ENCODE measurements at places on chromosomes 12 and 14. TPM values are rescaled to one million over a fixed set of nuclear protein-coding genes. Genes with fewer than 3 reads are reported as not detected.

- DNase-seq: no peak
Observed at GRCh38 chr12:57811028-57811755, 7.3 kb downstream of the AVIL start.

Gene MMP19
- total RNA-seq: 0.58 TPM

Gene ACSM4
- total RNA-seq: not detected

GRCh38 chr12:52720365-52720886 is 17.1 kb upstream of the KRT77 start:
- peak; percentile 58 for DNase-seq

DNA sequence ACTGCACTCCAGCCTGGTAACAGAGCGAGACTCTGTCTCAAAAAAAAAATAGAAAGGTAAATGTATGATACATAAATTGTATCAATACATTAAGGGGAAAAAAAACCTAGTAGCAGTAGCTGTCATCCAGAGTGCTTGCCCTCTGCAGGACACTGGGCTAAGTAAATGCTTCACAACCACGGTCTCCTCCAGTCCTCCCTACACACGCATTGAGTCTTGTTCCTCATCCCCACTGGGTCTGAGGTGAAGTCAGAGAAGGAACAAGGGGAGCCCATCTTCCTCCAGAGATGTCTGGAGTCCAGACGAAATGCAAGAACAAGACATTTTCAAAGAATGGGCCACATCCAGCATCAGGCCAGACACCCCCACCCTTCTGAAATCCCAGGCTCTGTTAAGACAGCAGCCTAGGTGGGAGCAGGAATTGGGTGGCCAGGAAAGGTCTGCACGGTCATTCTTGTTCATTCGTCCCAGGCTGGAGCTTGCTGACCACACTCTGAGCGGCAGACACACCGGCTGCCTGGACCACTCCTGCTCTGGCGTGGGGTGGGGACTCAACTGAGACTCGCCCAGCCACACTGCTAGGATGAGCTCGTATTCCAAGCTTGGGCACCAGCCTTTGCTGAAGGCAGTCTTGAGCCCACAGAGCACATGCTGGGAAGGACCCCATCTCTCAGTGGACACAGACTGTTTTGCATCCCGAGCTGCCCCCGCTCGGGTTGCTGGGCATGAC is 45.5 kb downstream of the CHGA start:
- DNase-seq: no peak

Gene NELL2
- 0.20 TPM for total RNA-seq

Gene LMO3
- not detected for total RNA-seq

Gene KRT6C
- not detected for total RNA-seq

DNA sequence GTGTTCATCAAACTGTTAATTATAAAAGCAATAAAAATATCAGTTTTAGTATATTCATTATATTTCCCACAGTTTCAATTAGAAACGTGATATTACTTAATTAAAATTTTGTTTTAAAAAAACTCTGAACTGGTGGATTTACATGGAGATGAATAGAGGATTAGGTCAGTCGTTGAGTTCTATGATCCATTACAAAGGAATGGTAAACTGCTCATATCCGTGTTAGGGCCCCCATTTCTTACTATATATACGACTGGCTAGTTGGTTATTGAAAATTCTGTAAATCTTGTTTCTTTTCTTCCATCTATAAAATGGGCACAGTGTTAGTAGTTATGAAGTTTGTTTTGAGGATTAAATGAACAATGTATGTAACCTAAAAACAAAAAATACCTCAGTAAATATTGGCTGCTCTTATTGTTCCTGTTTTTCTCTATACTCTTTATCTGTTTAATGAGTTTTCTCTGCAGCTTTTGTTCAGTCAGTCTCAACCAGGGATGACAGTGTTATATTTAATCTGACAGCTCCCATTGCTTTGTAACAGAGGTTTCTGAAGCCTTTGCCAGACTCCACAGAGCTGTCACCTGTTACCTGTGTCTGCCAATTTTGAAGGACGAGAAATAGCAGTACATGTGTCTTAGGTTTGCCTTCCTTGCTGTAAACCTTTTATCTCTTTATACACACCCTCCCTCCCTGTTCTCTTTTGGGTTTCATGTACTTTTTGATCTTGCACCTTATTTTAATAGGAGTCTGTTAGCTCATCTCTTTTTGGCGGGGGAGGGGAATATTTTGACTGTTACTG is 41.5 kb downstream of the FRS2 start:
- DNase-seq: no peak

DNA sequence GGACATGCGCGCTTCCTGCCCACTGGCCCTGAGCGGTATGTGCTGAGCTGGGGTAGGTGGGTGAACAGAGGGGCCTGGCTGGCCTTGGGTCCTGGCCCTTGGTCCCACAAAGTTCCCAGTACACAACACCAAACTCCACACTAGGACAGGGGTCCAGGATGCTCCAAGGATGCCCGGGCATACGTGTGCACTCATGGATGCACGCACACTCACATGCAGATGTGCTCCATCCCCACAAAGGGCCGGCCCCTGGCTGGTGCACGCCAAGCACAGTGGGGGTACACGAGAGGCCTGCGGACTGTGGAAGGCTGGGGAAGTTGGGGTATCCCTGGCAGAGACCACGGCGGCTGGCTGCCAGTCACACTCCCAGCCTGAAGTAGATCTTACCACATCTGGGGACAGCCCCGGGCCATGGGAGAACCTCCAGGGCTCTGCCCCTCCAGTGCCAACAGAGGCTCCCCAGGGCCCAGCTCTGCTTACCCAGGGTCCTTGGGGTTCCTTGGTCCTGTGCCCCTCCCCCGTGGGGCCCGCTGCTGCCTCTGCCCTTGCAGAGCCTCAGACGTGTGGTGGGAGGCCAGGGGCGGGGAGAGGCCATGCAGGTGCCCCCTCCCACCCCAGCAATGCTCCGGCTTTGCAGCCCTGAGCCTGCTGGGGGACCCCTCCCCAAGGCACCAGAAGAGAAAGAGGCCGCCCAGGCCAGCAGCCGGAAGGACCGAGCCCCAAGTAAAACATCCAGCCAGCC is 24.0 kb upstream of the NUDT14 start:
- DNase-seq: no peak

- DNase-seq: peak; percentile 24
Observed at GRCh38 chr12:67034110-67034879, 234.9 kb upstream of the CAND1 start.

GRCh38 chr14:21036751-21037150 is 2.1 kb upstream of the RNASE13 start:
- DNase-seq: peak; percentile 50

Gene WNT5B
- total RNA-seq: 29.2 TPM

Gene AGAP2
- total RNA-seq: 11.2 TPM

Gene NGDN
- 78.0 TPM for total RNA-seq

GRCh38 chr12:99600388-99600787 is 47.2 kb upstream of the GARIN6 start:
- no peak for DNase-seq

GRCh38 chr12:109734219-109735000 is 20.8 kb downstream of the FAM222A start:
- no peak for DNase-seq

GRCh38 chr14:70114621-70115156 is 74.1 kb downstream of the SLC8A3 start:
- DNase-seq: no peak

- no peak for DNase-seq
Observed at GRCh38 chr12:93521225-93522080, 51.0 kb upstream of the SOCS2 start.

Gene HOXC13
- 6.9 TPM for total RNA-seq

GRCh38 chr12:70074510-70074909 is 168.7 kb upstream of the CNOT2 start:
- DNase-seq: peak; percentile 73

DNA sequence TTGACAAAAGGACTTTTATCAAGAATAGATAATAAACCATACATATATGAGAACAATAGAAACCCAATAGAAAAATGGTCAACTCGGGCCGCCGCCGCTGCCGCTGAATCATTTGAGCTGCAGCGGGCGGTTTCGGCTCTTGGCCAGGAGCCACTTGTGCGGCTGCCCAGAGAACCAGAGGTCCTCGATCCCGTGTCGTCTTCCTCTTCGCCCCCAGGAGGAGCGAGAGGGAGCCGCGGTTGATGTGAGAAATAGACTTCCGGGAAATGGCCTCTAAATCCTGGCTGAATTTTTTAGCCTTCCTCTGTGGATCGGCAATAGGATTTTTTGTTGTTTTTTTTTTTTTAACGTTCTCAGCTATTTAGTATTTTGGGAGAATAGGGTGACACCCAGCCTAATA is 44.8 kb downstream of the CPSF6 start:
- DNase-seq: peak; percentile 83

Gene SPTB
- total RNA-seq: 1.9 TPM

- DNase-seq: no peak
Observed at GRCh38 chr12:115064296-115064695, 380.3 kb upstream of the TBX3 start.

DNA sequence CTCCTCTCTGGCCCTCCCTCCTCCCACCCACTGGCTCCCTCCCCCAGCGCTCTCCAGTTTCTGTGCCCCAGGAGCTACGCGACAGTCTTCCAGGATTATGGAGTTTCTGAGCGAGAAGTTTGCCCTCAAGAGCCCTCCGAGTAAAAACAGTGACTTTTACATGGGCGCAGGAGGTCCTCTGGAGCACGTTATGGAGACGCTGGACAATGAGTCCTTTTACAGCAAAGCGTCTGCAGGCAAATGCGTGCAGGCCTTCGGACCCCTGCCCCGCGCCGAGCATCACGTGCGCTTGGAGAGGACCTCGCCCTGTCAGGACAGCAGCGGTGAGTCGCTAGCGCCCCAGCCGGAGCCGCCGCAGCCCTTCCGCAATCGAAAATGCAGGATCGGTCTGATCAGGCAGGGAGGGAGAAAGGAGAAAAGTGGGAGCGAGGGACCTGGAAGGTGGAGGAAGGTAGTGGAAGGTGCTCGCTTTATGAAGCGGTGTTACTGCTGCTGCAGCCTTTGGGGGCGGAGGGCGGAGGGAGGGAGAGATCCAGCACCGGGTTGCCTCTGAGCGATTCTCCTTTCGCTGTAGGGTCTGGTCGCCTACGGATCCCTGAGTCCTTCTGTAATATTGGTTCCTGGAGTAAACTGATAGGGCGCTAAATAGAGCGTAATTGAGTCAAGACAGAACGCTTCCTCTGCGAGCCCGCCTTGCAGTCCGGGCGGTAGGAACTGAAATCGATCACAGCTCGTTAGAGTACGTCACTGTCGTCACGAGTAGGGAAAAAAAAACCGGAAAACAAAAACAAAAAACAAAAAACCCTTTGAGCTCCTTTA is at the start of gene ALX1:
Gene ALX1 (plus strand): TSS at position 56 of the 819 bp plus-strand sequence. CDS start 42 bp downstream, at position 98.
- no peak for DNase-seq

DNA sequence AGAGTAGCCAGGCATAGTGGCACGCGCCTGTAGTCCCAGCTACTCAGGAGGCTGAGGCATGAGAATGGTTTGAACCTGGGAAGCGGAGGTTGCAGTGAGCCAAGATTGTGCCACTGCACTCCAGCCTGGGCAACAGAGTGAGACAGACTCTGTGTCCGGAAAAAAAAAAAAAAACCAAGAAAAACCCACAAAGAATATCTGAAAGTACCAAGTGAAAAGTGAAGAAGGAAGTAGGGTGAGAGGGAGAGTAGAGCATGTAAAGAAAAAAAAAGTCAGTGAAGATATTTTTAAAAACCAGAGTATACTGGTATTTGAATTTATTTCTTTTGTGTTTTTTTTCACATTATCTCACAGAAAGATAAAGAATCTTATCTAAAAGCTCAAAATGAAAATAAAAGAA is 43.3 kb upstream of the ISM2 start:
- no peak for DNase-seq

GRCh38 chr14:34081576-34082136 is 130.8 kb upstream of the EGLN3 start:
- DNase-seq: peak; percentile 37

Gene MGST1
- 25.5 TPM for total RNA-seq

GRCh38 chr12:53074999-53075370 is 4.2 kb downstream of the SPRYD3 start:
- no peak for DNase-seq

DNA sequence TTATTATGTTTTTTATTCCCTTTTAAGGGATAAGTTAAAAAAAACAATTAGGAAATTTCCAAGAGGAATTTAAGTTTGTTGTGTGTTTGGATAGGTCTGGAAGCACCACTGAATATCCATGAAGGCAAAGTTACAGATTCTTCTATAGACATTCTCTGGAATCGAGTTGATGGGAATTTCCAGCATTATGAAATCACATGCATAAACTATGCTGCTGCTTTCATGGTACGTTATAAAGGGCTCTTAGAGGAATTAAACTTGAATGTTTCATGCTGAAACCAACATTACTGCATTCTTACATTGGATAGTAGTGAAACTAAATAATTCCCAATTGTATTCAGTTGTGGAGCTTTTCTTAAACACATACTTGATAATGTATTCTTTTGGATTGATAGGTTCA is 21.5 kb upstream of the PTPRQ start:
- no peak for DNase-seq

Gene TAS2R10
- 0.37 TPM for total RNA-seq

DNA sequence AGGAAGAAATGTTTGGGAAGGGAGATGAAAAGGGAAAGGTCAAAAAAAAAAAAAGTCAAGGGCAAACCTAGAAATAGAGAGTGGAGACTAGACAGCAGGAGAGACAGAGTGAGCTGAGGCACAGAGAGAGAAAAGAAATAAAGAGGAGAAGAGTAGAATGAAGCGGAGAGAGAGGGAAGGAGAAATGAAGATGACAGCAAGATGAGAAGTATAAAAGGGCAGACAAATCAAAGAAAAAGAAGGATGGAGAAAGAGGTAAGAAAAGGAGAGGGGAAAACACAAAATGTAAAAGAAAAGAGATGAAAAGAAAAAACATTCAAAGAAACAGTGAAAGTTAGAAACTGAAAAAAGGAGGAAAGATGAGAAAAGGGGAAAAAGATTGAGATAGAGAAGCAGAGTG is 53.0 kb downstream of the TC2N start:
- no peak for DNase-seq

- DNase-seq: no peak
Observed at GRCh38 chr12:68482660-68483059, 128.0 kb upstream of the RAP1B start.

DNA sequence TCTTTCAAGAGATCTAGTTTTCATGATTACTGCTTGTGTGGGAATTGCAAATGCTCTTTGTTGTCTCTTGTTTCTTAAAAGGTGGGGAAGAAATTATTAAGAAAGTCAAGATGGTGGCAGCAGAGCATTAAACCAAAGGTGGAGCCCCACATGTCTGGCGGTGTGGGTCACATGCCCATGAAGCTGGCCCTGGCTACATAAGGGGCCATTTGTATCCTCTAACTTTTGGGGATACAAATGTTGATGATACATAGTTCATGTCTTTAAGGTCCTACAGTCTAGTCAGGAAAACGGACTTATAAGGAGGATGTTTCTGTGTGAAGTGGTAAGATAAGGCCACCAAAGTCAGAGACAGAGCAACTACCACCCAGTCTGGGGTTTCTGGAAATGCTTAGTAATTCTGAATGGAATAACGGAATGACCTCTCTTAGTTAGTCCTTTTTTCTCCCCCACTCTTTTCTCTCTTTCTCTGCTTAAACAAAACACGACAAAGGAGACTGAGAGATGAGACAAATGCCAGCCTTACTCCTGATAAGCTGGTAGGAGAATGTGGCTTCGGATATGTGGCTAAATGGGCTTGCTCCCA is 39.9 kb upstream of the PTHLH start:
- DNase-seq: no peak
